Putamen (tissue), 1 donor: ENCODE measurements at places on chromosomes 5 and 9.

- no peak for DNase-seq
Observed at GRCh38 chr5:108505608-108506007, 123.7 kb upstream of the FBXL17 start.

- no peak for DNase-seq
Observed at GRCh38 chr9:114186605-114187289, 31.4 kb downstream of the COL27A1 start.

GRCh38 chr9:33466565-33467495 is 6.9 kb downstream of the NOL6 start:
- no peak for DNase-seq

DNA sequence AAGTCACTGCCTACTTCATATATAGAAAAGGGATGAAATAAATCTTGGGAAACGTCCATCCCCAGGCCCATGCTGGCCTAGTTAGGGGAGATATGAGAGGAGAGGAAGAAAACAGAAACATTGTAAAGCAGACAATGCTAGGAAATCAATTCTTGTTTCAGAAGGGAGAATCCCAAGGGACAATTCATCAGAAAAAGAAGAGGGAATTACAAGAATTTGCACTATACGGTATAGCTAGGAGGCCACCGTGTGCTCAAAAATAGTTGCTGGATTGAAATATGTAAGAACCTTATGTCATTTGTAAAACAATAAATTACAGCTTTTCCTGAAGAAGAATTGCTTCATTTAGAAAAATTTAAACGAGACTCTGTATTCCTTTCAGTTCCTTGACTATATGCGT is 8.3 kb upstream of the SHC3 start:
- no peak for DNase-seq

DNA sequence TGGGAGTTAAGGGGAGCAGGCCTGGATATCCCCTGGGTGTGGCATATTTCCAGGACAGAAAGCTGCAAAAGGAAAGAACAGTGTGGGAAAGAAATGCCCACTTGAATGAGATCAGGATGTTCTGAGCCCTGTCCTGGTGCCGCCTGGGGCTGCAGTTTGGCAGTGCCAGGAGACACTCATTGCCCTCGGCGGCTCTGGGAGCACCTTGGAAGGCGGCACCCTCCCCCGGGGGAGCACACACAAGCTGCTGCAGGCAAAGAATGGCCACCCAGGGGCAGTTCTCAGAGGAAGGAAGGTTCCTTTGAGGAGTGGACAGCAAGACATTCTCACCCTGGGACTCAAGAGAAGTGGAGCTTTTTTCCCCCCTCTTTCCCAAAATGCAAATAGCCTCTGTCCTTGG is 305.3 kb downstream of the NTRK2 start:
- peak; percentile 54 for DNase-seq

- no peak for DNase-seq
Observed at GRCh38 chr9:130215341-130216119, 43.3 kb downstream of the NCS1 start.

GRCh38 chr5:169548315-169548714 is 35.3 kb upstream of the SPDL1 start:
- DNase-seq, result peak; percentile 17

DNA sequence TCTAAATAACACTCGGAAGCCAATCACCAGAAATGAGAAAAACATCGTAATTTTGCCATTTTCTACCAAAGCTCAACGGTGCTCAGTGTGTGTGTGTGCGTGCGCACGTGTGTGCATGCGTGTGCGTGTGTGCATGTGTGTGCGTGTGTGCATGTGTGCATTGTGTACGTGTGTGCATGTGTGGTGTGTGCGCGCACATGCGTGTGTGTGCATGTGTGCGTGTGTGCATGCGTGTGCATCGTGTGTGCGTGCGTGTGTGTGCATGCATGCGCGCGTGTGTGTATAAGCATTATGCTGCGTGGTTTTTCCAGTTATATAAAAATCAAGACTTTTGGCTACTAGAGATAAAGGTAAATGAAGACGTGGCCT is 165.0 kb downstream of the DAB2IP start:
- no peak for DNase-seq

DNA sequence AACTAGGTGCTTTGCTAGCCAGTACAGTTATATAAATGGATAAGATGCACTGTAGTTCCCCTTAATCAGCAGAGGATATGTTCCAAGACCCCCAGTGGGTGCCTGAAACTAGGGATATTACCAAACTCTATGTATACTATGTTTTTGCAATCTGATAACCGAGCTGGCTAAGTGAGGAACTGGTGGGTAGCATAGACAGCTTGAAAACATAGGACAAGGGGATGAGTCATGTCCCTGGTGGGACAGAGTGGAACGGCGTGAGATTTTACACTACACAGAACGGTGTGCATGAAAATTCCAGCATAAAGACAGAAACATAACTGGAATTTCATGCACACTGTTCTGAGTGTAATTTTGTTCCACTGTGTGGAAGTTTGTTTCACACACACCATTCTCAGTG is 86.9 kb downstream of the BASP1 start:
- no peak for DNase-seq

DNA sequence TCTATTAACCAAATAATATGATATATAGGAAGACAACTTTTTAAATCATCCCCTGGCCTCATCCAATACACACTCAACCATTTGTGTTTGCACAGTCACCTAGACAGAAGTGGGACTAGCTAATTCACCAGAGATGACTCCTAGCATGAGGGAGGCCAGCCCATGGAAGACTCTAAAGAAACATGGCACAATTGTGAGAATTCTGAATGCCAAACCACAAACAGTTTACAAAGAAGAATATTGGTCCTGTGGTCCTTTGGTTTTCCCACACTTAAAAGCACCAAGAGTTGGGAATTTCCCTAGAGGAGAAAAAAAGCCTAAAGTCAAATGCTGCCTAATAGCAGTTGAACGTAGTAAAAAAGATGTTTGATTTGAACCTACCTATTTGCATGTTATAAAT is 609.9 kb downstream of the ACTL7B start:
- DNase-seq, result no peak

GRCh38 chr5:41656597-41656996 is 146.2 kb upstream of the PLCXD3 start:
- DNase-seq, result no peak

GRCh38 chr5:143331956-143332355 is 71.5 kb downstream of the NR3C1 start:
- no peak for DNase-seq

DNA sequence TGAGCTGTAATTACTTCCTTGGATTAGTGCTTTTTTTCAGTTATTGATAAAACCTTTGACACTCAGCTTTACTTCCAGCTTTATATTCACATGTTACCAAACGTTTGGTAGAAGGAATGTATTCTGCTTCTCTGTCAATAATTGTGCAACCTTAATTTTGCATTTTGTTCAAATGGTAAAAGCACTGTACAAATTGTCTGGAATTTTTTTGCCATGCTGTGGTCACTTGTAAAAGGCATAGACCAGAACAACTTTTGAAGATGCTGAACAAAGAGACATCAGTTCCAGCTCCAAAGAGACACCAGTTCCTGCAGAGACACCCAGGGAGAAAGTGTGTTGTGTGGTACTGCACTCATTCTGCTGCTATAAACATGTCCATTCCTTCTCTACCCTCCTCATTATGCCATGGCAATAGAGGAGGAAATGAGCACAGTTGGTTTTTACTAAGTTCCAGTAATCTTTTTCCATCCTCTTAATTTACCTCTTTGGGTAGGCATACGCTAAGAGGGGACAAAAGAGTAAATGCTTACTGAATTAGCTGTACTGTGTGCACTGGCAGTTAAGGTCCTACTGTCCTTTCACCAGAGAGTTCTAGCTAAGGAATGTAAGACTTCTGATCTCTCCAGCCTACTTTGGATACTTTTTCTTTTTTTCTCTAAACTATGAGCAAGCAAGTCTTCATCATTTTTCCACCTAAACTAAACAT is 387.4 kb downstream of the FGF10 start:
- no peak for DNase-seq

DNA sequence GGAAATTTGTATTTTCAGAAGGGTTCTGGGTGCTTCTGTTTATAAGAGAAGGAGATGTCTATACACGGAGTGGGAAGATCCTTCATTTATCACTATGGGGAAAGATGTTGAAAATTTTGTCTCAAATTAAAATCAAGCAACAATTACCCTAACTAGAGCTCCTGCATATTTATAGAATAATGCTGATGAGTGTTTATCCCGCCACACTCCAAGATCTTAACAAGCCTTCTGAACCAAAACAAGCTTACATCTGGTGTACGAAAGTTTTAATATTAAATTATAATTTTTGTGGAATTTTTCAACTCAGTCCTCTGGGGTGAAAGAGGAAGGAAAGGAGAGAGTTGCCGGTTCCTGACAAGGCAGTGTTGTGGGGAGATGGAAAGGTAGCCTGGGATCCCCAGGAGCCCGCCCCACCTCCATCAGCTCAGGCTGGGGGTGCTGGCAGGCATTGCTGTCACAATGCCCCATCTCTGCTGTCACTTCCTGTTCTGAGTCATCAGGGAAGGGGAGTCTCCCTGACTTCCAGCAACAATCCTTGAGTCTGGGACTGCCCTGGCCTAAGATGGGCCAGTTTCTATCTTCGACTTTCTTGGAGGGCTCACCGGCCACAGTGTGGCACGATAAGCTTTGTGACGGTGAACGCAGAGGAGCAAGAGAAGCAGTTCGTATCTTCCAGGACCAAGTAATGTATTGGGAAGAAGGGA is 64.5 kb downstream of the ERAP1 start:
- no peak for DNase-seq
